ENCODE measurements at places on chromosomes 13 and 19. TPM values are rescaled to one million over a fixed set of nuclear protein-coding genes. Genes with fewer than 3 reads are reported as not detected.

The CLEC17A gene
- total RNA-seq: not detected

The IGFL2 gene
- total RNA-seq: not detected

The MCOLN1 gene
- 16.8 TPM for total RNA-seq

DNA sequence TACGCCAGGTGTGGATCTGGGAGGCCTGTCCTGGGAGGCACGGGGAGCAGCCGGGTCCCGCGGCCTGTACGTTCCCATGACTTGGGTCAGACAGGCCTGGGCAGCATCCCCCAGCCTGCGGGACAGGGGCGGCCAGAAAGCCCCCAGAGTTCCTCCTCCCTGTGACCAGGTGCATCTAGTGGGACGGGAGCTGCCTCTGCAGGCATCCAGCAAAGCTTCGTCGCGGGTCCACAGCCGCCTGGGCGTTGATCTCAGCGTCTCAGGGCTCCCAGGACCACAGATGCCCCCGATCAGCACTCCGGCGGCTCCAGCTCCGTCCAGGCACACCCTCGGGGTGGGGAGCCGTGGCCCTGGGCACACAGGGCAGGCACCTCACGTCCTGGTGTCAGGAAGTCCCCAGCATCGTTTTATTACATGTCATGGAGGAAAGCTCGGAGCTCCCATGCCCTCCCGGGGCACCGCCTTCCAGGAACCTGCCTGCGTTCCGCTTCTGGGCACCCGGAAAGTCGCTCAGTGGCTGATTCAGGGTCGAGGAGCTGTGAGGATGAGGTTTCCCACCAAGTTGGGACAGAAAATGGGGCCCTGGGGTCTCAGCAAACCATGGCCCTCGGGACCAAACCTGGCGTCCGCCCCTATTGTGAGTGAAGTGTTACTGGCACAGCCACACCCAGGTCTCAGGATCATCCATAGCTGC lies 1.5 kb upstream of the GZMM start:
- H3K27me3 ChIP-seq: no peaks in the 10 kb centered on the region
- H3K4me3 ChIP-seq: no peak overlapping the region
- peaks cover 19% of the 10 kb centered on the region for H3K4me1 ChIP-seq

DNA sequence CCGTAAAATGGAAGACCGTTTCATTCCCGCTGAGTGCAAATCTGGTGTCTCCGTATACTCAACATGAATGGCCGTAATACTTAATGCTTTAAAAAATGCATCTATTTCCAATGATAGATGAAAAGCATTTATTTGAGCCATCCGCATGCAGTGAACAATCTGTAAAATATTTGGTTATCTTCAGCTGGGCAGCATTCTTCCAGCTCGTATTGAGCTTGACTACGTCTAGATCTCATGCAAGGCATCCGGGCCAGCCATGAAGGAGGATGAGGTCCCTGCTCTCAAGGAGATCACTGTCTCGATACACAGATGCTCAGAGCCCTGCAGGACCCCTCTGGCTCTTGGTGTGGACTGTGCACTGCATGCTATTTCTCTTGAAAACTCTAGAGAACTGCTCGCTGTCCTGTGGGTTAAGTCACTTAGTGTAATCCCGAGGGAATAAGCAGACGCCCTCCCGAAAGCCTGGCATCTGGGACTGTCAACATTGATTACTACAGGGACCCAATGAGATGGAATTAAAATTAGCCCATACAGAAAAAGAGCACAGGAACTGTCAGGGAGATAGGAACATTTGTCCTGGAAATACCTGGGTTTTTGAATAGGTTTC lies 112.4 kb upstream of the RNF113B start:
- no peak overlapping the region for H3K27ac ChIP-seq
- no peak overlapping the region for H3K4me3 ChIP-seq
- peaks cover 3% of the 10 kb centered on the region for H3K4me1 ChIP-seq
- no peaks in the 10 kb centered on the region for H3K36me3 ChIP-seq

The CLEC4M gene
- total RNA-seq: not detected

- H3K4me3 ChIP-seq: no peak overlapping the region
- no peak overlapping the region for H3K27ac ChIP-seq
- H3K4me1 ChIP-seq: no peaks in the 10 kb centered on the region
- no peaks in the 10 kb centered on the region for H3K36me3 ChIP-seq
- H3K27me3 ChIP-seq: peaks cover 6% of the 10 kb centered on the region
- no peak for DNase-seq
These were observed 329.6 kb downstream of the EFNB2 start for GRCh38 chr13:106205871-106206270.

The C19orf38 gene
- total RNA-seq: 0.47 TPM

- no peak for DNase-seq
- H3K27me3 ChIP-seq: no peaks in the 10 kb centered on the region
- peak overlapping the region; percentile 73 for H3K27ac ChIP-seq
- peak overlapping the region; percentile 50 for H3K4me3 ChIP-seq
- peaks cover 83% of the 10 kb centered on the region for H3K36me3 ChIP-seq
These were observed 21.9 kb upstream of the NDUFS7 start for GRCh38 chr19:1361601-1362386.

DNA sequence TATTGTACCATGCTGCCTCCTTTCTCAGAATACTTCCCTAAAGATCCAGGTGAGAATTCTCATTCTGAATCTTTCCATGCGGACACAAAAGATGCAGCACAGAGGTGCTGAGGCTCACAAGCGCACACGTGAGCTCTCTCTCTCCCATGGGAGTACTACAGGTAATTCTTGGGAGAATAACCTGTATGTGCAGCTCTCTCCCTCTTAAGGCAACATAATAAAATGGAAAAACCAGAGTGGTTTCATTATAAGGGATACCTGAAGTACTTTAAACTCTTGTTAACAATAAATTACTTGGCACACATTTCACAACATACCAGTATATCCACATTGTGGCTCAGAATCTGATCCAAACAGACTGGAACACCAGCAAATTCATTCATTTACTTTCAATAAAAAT lies 40.4 kb downstream of the INTS6 start:
- no peak overlapping the region for H3K27ac ChIP-seq
- no peaks in the 10 kb centered on the region for H3K27me3 ChIP-seq
- DNase-seq: no peak

The PABPC3 gene
- 0.05 TPM for total RNA-seq

- no peaks in the 10 kb centered on the region for H3K27me3 ChIP-seq
- H3K4me3 ChIP-seq: no peak overlapping the region
- H3K4me1 ChIP-seq: peaks cover 41% of the 10 kb centered on the region
- no peak for DNase-seq
These were observed 16.1 kb downstream of the MKNK2 start for GRCh38 chr19:2034729-2035589.

GRCh38 chr13:99926014-99926731 lies 45.4 kb downstream of the ZIC5 start:
- no peaks in the 10 kb centered on the region for H3K36me3 ChIP-seq
- DNase-seq: no peak
- H3K4me3 ChIP-seq: no peak overlapping the region
- H3K27ac ChIP-seq: no peak overlapping the region

DNA sequence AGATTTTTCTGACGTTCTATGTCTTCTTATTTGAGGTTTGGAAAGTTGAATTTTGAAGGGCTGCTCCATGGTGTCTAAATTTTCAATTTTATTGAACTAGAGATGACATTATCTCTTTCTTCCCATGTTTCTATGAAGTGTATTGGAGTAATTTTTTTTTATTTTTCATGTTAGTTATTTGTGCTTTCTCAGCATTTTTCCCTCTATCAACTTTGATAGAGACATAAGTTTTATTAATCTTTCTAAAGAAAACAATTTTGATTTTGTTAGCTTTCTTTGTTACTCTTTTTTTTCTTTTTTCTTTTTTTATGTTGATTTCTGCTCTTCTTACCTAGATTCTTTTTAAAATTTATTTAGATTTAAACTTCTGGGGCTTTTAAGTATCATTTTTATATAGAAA lies 1694.8 kb downstream of the PCDH9 start:
- no peak for DNase-seq
- H3K4me3 ChIP-seq: no peak overlapping the region
- no peaks in the 10 kb centered on the region for H3K4me1 ChIP-seq
- H3K36me3 ChIP-seq: no peaks in the 10 kb centered on the region
- H3K27me3 ChIP-seq: no peaks in the 10 kb centered on the region
- no peak overlapping the region for H3K27ac ChIP-seq

DNA sequence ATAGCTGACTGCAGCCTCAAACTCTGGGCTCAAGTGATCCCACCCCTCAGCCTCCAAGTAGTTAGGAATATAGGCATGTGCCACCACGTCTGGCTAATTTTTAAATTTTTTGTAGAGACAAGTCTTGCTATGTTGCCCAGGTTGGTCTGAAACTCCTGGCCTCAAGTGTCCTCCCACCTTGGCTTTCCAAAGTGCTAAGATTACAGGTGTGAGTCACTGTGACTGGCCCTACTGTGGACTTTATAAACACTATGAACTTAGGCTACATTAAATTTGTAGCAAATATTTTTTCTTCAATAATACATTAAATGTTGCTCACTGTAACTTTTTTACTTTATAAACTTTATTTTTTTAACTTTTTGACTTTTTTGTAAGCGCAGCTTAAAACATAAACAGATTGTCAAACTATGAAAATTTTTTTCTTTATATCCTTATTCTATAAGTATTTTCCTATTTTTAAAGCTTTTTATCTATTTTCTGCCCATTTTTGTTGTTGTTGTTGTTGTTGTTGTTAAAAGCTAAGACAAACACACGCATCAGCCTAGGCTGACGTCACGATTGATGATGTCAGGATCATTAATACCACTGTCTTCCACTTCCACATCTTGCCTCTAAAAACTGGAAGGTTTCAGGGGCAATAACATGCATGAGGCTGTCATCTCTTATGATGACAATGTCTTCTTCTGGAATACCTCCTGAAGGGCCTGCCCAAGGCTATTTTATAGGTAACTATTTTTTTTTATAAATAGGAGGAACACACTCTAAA lies 204.2 kb downstream of the KLF5 start:
- H3K27me3 ChIP-seq: no peaks in the 10 kb centered on the region
- no peak for DNase-seq
- H3K4me1 ChIP-seq: no peaks in the 10 kb centered on the region
- H3K4me3 ChIP-seq: no peak overlapping the region

DNA sequence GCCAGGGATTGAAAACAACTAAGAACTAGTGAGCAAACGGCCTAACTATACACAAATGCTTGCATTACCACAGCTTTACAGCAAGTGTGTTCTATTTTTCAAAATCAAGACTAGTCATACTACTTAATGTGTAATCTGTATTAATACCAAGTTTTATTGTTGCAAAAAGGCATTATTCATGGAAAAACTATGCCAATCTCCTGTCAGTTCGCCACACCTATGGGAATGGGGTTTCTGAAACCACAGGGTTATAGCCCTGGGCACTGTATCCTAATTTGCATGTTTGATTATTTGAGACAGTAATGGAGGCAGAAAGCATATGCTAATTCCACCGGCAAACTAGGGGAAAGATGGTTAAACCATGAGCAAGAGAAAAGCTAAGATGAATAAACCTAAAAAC lies 14.3 kb downstream of the GAS6 start:
- H3K4me1 ChIP-seq: peaks cover 97% of the 10 kb centered on the region
- no peak overlapping the region for H3K27ac ChIP-seq
- no peak overlapping the region for H3K4me3 ChIP-seq

- no peaks in the 10 kb centered on the region for H3K27me3 ChIP-seq
- peaks cover 16% of the 10 kb centered on the region for H3K36me3 ChIP-seq
- H3K4me3 ChIP-seq: no peak overlapping the region
- H3K27ac ChIP-seq: no peak overlapping the region
- H3K4me1 ChIP-seq: peaks cover 17% of the 10 kb centered on the region
- DNase-seq: no peak
These were observed 4.2 kb downstream of the VMAC start for GRCh38 chr19:5908773-5909442.

Measured in left ventricle myocardium inferior (tissue), 1 donor.